ENCODE measurements at places on chromosomes 6 and 20. TPM values are rescaled to one million over a fixed set of nuclear protein-coding genes. Genes with fewer than 3 reads are reported as not detected.

DNA sequence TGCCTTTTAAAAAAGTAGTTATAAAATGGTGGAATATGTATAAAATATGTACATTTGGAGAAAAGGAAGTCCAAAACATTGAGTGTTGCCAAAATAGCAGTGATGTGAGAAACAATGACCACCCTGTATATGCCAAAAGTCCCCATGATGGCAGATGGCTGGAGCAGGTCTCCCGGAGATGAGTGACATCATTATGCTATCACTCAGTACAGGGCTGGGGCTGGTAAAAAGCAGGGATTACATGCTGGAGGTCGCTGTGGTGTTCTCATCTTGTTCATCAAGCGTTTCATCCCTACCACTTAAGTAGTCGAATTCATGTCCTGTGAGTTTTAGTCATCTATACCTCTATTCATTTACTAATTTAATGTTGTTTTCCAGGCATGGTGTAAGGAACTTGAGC, 315.3 kb upstream of the SLC35B3 start:
- H3K36me3 ChIP-seq, result no peaks in the 10 kb centered on the region
- DNase-seq, result no peak
- no peak overlapping the region for H3K4me3 ChIP-seq
- H3K27ac ChIP-seq, result no peak overlapping the region

The CTNNBL1 gene
- total RNA-seq, result 47.3 TPM

The ARFGEF3 gene
- total RNA-seq, result 28.1 TPM

DNA sequence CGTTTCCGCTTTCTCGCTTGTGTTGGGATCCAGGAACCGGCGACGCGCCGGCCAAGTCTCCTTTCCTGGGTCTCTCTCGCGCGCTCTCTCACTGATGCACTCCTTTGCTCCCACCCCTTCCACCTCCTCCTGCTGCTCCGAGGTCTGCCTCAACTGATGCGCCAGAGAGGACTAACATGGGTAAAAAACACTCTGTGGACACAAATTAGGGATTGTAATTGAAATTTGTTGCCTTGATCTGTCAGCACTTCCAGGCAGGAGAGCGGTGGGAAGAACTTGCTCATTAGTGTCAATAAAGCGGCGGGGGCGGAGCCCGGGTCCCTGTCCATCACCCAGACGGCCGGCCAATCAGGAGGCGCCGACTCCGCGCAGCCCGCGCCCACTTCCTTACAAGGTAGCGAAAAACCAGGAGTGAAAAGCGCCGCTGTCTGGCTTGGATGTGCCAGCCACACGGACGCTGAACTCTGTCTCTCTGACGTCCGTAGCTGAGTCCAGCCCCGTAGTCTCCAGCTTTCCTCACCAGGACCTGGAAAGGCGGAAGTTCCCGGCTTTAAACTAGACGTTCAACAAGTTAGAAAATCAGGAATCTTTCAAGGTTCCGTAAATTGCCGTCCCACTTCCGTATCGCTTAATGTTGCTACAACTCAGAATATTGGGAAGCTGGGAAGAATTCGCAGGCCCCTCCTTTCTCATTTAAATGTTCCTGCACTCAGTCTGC, at the start of gene TBX18:
Gene TBX18 (minus strand): TSS at position 267 of the 718 bp plus-strand sequence. CDS start 417 bp downstream, outside the sequence.
- peak within 1 kb of the TSS; percentile 1 for H3K4me3 ChIP-seq
- peaks cover 21% of the 10 kb centered on the region for H3K27me3 ChIP-seq
- DNase-seq, result peak; percentile 82
- no peak within 1 kb of the TSS for H3K27ac ChIP-seq

GRCh38 chr6:70221715-70222438, 81.0 kb downstream of the COL9A1 start:
- H3K4me1 ChIP-seq, result no peaks in the 10 kb centered on the region
- no peaks in the 10 kb centered on the region for H3K36me3 ChIP-seq
- H3K27ac ChIP-seq, result no peak overlapping the region
- H3K4me3 ChIP-seq, result no peak overlapping the region
- H3K27me3 ChIP-seq, result no peaks in the 10 kb centered on the region

DNA sequence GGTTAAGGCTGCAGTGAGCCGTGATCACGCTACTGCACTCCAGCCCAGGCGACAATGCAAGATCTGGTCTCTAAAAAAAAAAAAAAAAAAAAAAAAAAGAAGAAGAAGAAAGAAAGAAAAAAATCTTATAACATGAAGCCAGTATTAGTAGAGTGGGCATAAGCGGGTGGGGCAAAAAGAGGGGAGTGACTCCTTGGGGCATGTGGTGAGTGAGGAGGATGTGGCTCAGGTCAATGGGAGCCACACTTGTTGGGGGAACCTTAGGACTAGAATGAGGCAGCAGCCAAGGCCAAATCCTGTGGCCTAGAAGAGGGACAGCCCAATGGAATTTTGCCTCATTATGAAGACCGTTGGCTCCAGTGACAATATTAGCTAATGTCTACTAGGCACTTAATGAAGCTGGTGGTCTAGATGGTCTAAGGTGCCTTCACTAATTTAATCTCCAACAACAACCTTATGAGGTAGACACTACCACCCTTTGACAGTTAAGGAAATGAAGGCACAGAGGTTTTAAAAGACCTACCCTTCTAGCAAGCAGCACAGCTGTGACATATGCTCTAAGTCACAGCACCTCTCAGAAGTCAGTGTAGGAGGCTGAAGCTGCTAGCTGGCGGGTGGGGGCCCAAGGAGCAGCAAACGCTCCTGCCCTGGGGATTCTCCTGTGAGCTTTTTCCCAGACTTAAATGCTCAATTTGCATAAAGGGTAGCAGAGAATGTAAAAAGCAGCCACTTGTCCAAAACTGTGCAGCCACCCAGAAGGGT, 23.6 kb upstream of the ARMC12 start:
- H3K36me3 ChIP-seq, result no peaks in the 10 kb centered on the region
- H3K4me3 ChIP-seq, result no peak overlapping the region
- H3K27ac ChIP-seq, result no peak overlapping the region
- no peak for DNase-seq
- no peaks in the 10 kb centered on the region for H3K27me3 ChIP-seq
- peaks cover 8% of the 10 kb centered on the region for H3K4me1 ChIP-seq

The KIF6 gene
- 7.8 TPM for total RNA-seq

GRCh38 chr6:79170959-79171358, 63.5 kb downstream of the HMGN3 start:
- no peak overlapping the region for H3K27ac ChIP-seq
- H3K36me3 ChIP-seq, result no peaks in the 10 kb centered on the region
- H3K4me1 ChIP-seq, result no peaks in the 10 kb centered on the region
- H3K4me3 ChIP-seq, result no peak overlapping the region

DNA sequence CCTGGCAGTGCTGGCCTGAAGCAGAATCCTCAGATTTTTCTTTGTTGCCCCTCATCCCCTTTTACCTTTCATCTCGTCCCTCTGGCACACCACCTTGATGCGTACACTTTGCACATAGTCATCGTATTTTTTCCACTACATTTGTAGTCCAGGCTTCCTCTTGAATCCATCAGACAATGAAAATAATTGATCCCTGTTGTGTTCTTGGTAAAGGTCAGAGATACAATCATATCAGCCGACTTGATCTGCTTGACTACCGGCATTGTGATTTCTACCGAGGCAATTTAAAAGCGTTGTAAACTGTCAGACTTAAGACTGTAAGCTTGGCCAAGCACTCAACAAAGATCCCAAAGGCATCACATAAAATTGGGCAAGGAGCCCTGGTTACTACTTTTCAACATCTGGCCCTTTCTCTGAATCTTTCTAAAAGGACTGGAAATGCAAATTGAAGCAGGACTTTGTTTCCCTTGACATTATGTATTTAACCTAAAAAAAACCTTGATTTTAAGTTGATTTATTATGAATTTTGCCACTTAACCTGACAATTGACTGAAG, 512.6 kb downstream of the LMBRD1 start:
- H3K4me1 ChIP-seq, result no peaks in the 10 kb centered on the region
- H3K27ac ChIP-seq, result no peak overlapping the region
- no peaks in the 10 kb centered on the region for H3K36me3 ChIP-seq
- no peak overlapping the region for H3K4me3 ChIP-seq
- H3K27me3 ChIP-seq, result no peaks in the 10 kb centered on the region

DNA sequence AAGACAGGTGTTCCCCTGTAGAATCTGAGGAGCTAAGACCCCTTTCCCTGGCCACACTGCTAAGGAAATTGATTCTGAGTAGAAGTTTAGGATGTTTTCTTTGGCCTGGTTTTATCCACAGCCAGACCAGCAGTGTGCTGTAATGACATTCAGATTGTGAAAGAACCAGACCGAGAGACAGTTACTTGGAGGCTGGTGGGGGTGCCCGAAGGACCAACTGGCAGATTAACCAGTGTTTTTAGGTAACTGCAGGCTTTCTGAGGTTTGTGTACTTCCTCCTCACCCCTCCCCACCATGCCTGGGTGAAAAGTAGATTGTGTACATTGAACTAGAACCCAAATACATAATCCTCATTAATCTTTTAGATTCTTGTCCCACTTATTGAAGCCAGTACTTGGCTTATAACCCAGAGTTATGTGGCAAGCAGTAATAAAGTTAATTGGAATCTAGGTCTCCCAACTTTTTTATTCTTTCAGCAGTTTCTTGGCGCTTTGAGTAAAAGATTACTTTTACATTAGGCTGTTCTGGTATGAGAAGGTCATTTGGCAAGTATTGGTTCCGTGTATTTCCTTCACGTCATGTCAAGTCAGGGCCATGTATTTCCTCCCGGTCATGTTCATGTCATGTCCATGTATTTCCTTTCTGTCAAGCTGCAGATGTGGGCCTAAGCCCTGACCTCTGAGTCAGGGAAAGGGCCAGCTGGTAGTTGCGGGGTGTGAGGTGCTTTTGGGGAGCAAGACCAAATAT, 93.7 kb downstream of the TCP11 start:
- H3K27me3 ChIP-seq, result no peaks in the 10 kb centered on the region
- peaks cover 74% of the 10 kb centered on the region for H3K4me1 ChIP-seq
- H3K27ac ChIP-seq, result peak overlapping the region; percentile 74
- no peak overlapping the region for H3K4me3 ChIP-seq
- DNase-seq, result peak; percentile 76

DNA sequence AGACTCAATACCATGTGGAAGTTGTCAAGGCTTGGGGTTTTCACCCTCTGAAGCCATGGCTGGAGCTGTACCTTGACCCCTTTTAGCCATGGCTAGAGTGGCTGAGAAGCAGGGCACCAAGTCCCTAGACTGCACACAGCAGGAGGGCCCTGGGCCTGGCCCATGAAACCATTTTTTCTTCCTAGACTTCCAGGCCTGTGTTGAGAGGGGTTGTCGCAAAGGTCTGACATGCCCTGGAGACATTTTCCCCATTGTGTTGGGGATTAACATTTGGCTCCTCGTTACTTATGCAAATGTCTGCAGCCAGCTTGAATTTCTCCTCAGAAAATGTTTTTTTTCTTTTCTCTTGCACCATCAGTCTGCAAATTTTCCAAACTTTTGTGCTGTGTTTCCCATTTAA, 196.4 kb downstream of the SLC16A10 start:
- DNase-seq, result no peak
- no peak overlapping the region for H3K4me3 ChIP-seq
- no peaks in the 10 kb centered on the region for H3K27me3 ChIP-seq
- H3K4me1 ChIP-seq, result no peaks in the 10 kb centered on the region

- H3K27ac ChIP-seq, result no peak overlapping the region
- H3K4me1 ChIP-seq, result peaks cover 6% of the 10 kb centered on the region
- no peak for DNase-seq
- no peaks in the 10 kb centered on the region for H3K27me3 ChIP-seq
- no peaks in the 10 kb centered on the region for H3K36me3 ChIP-seq
These were observed 859.7 kb downstream of the EPHA7 start for GRCh38 chr6:92559611-92560010.

The FKBP1A gene
- 145 TPM for total RNA-seq

GRCh38 chr6:95581073-95581472, 3.7 kb downstream of the MANEA start:
- no peaks in the 10 kb centered on the region for H3K27me3 ChIP-seq
- H3K36me3 ChIP-seq, result no peaks in the 10 kb centered on the region
- no peak overlapping the region for H3K27ac ChIP-seq

DNA sequence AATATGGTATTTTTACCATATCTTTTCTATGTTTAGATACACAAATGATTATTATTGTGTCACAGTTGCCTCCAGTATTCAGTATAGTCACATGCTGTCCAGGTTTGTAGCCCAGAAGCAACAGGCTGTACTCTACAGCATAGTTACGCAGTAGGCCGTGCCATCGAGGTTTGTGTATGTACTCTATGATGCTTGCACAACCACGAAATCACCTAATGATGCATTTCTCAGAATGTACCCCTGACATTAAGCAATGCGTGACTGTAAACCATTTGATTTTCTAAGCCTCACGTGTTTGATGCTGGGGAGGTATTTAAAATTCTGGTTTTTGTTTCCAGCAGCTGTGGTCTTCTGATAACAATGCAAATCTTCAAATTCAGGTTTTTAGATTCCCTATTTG, 207.6 kb downstream of the UST start:
- no peaks in the 10 kb centered on the region for H3K4me1 ChIP-seq
- H3K27ac ChIP-seq, result no peak overlapping the region
- H3K27me3 ChIP-seq, result peaks cover 3% of the 10 kb centered on the region
- H3K4me3 ChIP-seq, result no peak overlapping the region

GRCh38 chr6:125432963-125433362, 131.2 kb upstream of the HDDC2 start:
- no peaks in the 10 kb centered on the region for H3K36me3 ChIP-seq
- H3K4me1 ChIP-seq, result no peaks in the 10 kb centered on the region
- H3K27ac ChIP-seq, result no peak overlapping the region

GRCh38 chr6:79872986-79873385, 74.4 kb downstream of the ELOVL4 start:
- H3K4me1 ChIP-seq, result peaks cover 3% of the 10 kb centered on the region
- DNase-seq, result no peak
- no peaks in the 10 kb centered on the region for H3K27me3 ChIP-seq
- no peaks in the 10 kb centered on the region for H3K36me3 ChIP-seq
- no peak overlapping the region for H3K27ac ChIP-seq
- H3K4me3 ChIP-seq, result no peak overlapping the region

The BMP7 gene
- 1.7 TPM for total RNA-seq

The C6orf141 gene
- 4.0 TPM for total RNA-seq

- H3K27ac ChIP-seq, result no peak within 1 kb of the TSS
- H3K4me1 ChIP-seq, result peaks cover 5% of the 10 kb centered on the region
- DNase-seq, result no peak
- no peaks in the 10 kb centered on the region for H3K27me3 ChIP-seq
- no peaks in the 10 kb centered on the region for H3K36me3 ChIP-seq
- H3K4me3 ChIP-seq, result no peak within 1 kb of the TSS
These were observed at the start of gene RFX6 for GRCh38 chr6:116876635-116877611. TSS of gene RFX6 (plus strand) at chr6:116877242. CDS start at chr6:116877276, 34 bp downstream.

- no peaks in the 10 kb centered on the region for H3K27me3 ChIP-seq
- peaks cover 65% of the 10 kb centered on the region for H3K4me1 ChIP-seq
- DNase-seq, result no peak
- H3K4me3 ChIP-seq, result no peak overlapping the region
- no peaks in the 10 kb centered on the region for H3K36me3 ChIP-seq
- H3K27ac ChIP-seq, result no peak overlapping the region
These were observed 7.4 kb upstream of the LAMA5 start for GRCh38 chr20:62374331-62375152.

- H3K27ac ChIP-seq, result peak within 1 kb of the TSS; percentile 57
- no peaks in the 10 kb centered on the region for H3K36me3 ChIP-seq
- peak; percentile 73 for DNase-seq
These were observed at the start of gene ALDH5A1 for GRCh38 chr6:24494821-24495795. TSS of gene ALDH5A1 (plus strand) at chr6:24494969. CDS start at chr6:24494997, 28 bp downstream.

Measured in lung (tissue), 17 donors.